ENCODE measurements at places on chromosomes 11 and 22.

GRCh38 chr11:99079576-99079975 lies 58.8 kb downstream of the CNTN5 start:
- DNase-seq, result no peak

DNA sequence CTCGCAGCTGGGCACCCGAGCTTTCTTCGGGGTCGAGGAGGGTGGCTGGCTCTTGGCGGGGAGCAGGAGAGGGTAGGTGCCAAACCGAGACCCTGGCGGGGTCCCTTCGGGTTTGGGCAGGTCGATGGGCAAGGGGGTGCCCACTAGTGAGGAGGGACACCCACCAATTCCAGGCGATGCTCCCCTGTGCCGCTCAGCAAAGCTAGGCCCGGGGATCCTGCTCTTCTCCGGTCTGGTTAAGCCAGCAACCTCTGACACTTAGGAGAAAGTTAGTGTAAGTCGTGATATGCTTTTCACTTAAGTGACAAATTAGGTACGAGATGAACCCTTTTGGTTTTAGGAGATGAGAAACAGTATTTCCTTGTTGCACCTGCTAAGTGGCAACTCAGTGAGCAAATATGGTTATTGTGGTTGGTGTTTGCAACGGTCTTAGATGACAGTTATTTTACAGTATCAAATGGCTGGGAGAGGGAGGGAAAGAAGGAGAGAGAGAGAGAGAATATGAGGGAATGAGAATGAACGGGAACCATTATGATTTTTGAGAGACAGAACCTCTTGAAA lies 565 bp downstream of the NUCB2 start:
- DNase-seq, result peak; percentile 50

DNA sequence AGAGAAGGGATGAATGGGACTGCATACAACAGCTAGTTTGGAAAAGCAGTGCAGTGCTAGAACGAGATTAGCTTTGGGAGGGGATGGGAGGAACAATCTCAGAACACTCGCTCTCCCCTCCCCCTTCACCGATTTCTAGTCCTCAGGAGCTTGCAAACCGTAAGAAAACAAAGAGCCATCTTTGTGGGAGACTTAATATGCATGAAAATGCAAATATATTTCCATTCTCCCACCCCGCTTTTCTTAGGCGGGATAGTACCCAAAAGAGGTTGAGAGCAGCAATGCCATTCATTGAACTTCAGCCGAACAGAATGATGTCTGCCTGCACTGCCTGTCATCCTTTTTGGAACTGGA lies 1.1 kb downstream of the SPINDOC start:
- no peak for DNase-seq

- no peak for DNase-seq
Observed at GRCh38 chr11:15617126-15617525, 502.4 kb downstream of the INSC start.

- DNase-seq, result peak; percentile 49
Observed at GRCh38 chr11:74570266-74571061, 21.9 kb upstream of the POLD3 start.

DNA sequence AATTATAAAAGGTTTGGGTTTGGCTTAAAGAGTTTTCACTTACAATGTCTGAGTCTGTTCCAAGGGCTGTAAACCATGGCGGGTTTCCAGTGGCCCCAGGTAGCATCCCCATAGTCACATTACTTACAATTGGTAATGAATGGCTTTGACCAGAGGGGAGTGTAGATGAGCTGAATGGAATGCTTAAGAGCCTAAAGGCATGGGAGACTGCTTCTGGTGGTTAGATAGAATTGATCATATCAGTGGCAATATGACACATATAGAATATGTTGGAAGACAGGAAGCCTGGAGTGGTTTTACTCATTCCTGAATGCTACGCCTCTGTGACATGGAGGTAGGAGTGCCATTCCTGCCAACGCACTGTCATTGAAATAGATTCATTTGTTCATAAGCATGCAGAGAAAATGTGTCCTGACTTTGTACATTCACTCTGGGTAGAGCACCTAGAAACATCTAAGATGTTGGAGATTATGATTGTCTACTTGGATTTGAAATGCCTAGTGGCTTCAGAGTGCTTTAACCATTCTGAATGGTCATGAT lies 183.3 kb downstream of the BLID start:
- no peak for DNase-seq

DNA sequence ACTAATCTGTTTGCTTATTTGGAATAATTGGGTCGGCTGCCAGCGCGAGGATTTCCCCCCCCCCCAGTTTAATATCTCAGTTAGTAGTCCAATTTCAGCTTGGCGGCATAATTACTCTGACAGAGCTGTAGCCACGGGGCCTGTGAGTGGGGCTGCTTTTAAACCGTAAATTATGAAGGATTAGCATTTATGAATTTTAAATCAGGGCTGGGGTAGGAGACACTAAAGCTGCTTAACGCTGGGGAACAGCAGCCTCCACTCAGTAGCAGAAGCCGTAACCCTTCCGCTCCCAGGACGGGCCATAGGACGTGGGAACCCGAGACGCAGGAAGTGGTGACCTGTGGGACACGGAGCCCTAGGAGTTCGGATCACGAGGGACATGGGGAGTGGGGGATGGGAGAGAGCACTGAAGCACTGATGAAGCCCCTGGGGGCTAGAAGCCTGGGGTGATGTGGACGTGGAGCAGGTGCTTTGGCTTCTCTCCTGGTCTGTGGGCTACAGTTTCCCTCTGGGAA lies 66.2 kb upstream of the LMO1 start:
- no peak for DNase-seq

DNA sequence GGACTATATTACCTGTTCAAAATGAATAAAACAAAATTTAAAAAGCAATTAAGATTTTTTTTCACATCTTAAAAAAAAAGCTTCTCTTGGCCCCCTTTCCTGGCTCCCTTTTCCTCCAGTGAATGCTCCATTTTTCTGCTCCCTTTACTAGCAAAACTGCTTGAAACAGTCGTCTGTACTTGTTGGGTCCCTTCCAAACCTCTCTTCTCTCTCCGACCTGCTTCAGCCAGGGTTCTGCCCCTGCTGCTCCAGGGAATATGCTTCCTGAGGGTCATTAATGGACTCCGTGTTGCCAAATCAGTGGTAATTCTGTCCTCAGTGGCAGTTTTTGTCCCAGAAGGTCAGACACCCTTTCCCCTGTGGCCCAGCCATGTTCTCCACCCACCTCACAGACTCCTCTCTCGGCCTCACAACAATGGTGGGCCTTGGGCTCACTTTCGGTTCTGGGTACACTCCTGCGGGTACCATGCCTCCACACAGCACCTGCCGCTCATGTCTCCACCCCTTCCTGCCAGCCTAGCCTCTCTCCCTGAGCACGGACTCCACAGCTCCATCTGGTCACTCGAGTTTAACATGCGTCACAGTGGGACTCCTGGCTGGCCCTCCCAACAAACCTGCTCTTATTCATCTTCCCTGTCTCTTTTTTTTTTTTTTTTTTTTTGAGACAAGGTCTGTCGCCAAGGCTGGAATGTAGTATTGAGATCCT lies 7.8 kb upstream of the POLR3H start:
- DNase-seq, result no peak

DNA sequence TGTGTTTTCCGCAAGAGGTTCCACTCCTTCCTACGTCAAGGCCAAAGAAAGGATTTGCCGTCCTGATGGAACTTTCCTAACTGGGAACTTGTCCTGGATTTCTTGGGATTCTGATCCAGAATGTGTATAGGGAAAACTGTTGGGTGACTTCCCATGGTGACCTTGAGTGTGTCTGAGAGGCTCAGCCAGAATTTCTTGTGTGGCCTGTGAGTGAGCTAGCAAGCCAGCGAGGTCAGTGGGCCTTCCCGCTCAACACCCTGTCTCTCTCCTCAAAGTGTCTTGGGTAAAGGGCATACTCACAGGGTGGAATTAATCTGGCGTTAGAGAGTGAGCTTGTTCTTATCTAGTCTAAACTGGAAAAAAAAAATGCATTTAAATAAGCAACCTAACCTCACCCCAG lies 20.4 kb downstream of the ZNRF3 start:
- no peak for DNase-seq

DNA sequence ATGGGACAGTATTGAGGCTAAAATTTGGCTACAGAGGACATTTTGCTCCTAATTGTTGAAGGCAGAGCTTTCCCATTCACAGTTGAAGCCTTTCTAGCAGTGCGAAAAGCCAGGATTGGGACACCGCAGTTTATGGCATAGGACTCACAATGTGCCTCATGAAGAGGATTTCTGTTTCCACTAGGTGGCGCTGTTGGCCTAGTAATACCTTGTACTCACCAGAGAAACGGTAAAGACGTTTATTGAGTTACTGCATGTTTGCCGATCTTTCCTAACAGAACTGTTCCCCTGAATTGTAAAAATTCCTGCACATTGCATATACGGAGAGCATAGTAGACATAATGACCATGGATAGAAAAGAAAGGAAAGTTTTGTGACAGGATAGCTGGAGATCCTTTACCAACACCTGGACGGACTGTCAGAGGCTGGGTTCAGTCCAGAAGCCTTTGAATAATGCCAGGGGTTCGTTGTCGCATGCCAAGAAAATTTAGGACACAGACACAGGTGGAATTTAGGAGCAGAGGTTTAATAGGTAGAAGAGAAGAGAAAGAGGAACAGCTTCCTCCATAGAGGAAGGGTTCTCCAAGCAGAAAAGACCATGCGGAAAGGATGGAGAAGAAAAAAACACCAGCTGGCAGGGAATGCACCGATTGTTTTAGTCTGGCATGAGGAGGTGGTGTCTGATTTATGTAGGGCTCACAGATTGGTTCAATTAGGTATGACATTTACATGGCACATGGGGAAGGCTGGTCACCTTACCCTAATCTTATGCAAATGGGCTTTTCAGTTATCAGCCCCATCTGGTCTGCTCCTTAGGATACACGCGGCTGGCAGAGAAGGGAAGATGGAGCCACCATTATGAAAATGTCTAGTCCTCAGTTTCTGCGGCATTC lies 10.8 kb upstream of the OR51D1 start:
- no peak for DNase-seq

GRCh38 chr11:82765466-82766034 lies 31.9 kb upstream of the FAM181B start:
- no peak for DNase-seq

GRCh38 chr22:18091916-18092526 lies 14.2 kb downstream of the PEX26 start:
- peak; percentile 17 for DNase-seq

DNA sequence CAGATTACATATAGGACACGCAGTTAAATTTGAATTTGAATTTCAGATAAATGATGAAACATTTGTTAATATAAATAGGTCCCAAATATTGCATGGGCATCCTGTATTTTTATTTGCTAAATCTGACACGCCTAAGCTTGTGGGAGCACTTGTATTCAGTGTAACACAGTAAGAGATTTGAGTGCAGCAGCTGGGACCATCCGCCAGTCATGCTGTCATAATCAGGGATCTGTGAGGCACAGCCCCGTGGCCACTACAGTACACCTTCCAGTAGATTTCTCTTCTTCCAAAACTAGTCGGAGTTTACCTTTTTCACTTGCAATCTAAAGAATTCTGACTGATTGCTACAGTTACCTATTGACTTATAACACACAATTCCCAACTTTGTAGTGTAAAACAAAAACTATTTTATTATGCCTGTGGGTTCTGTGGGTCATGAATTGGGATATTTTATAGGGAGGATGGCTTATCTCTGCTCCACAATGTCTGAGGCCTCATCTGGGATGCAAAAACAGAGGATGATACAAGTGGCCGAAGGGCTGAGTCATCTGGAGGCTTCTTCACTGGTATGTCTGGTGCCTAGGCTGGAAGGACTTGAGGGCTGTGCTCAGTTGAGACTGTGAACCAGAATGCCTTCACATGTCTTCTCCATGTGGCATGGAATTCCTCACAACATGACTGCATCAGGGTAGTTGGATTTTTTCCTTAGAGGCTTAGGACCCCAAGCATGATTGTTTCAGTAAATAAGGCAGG lies 74.1 kb downstream of the PRSS23 start:
- no peak for DNase-seq

- DNase-seq, result no peak
Observed at GRCh38 chr11:29448246-29448877, 568.5 kb downstream of the KCNA4 start.

GRCh38 chr22:34502821-34503220 lies 563.1 kb upstream of the ISX start:
- DNase-seq, result no peak

- no peak for DNase-seq
Observed at GRCh38 chr11:84566671-84567070, 1060.5 kb downstream of the DLG2 start.

DNA sequence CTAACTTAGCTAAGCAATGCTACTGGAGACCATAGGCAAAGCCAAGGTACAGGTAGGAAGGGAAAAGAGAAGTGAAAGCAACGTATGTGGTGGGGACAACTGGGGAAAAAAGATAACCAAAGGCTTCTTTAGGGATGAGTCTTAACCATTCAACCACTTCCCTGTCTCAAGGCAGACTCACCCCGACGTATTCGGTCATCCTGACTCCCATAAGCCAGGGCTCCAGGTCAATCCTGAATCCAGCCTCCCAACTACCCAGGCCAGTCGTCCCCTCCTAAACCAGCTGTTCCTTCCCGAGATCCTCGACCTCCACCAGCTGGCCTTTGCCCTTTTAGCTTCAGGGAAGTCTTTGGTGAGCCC lies 330 bp downstream of the ACP2 start:
- no peak for DNase-seq

- DNase-seq, result no peak
Observed at GRCh38 chr22:43828998-43829782, 17.1 kb upstream of the EFCAB6 start.

GRCh38 chr22:38760477-38761201 lies 4.8 kb upstream of the SUN2 start:
- no peak for DNase-seq

- no peak for DNase-seq
Observed at GRCh38 chr11:108496643-108497256, 1.4 kb downstream of the POGLUT3 start.

DNA sequence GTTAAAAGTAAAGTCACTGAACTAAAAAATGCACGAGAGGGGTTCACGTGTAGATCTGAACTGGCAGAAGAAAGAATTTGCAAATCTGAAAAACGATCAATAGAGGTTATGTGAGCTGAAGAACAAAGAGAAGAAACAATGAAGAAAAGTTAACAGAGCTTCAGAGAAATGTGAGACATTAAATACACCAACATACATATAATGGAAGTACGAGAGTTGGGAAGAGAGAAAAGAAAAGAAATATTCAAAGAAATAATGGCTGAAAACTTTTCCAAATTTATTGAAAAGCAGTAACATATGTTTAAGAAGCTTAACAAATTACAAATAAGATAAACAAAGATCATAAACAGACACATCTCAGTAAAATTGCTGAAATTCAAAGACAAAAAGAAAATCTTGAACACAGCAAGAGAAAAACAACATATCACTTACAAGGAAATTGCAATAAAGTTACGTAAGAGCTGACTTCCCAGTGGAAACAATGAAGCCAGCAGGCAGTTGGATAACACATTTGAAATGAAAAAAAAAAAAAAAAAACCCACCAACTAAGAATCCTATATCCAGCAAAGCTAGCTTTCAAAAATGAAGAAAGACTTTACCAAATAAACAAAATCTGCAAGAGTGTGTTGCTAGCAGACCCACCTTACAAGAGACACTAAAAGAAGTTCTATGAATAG lies 56.8 kb downstream of the EMSY start:
- no peak for DNase-seq

GRCh38 chr11:27372164-27372563 lies 9.1 kb upstream of the CCDC34 start:
- no peak for DNase-seq

All from CD8-positive, alpha-beta T cell (primary cell).